ENCODE measurements at places on chromosomes 2 and 18. TPM values are rescaled to one million over a fixed set of nuclear protein-coding genes. Genes with fewer than 3 reads are reported as not detected.

DNA sequence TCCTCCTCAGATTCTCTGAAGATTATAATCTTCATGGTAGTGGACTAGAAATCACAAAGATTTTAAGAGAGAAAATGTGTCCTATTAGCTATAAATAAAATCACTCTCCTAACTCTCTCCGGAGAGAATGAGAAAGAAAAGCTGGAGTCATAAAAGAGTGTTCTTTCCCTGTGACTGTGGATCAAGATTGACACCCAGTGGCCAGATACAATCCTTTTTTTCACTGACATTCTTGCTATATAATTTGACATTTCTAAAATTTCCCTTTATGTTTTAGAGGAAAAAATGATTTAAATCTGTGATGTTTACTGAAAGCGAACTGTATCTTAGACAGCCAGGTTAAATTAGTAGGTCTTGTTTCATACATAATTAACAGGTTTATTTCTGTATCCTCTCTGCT is 35.4 kb upstream of the LRP2 start:
- no peak for DNase-seq

GRCh38 chr2:10278763-10279471 is 23.8 kb upstream of the HPCAL1 start:
- peak; percentile 53 for DNase-seq

- peak; percentile 18 for DNase-seq
These were observed 123.3 kb downstream of the PXDN start for GRCh38 chr2:1621041-1621440.

DNA sequence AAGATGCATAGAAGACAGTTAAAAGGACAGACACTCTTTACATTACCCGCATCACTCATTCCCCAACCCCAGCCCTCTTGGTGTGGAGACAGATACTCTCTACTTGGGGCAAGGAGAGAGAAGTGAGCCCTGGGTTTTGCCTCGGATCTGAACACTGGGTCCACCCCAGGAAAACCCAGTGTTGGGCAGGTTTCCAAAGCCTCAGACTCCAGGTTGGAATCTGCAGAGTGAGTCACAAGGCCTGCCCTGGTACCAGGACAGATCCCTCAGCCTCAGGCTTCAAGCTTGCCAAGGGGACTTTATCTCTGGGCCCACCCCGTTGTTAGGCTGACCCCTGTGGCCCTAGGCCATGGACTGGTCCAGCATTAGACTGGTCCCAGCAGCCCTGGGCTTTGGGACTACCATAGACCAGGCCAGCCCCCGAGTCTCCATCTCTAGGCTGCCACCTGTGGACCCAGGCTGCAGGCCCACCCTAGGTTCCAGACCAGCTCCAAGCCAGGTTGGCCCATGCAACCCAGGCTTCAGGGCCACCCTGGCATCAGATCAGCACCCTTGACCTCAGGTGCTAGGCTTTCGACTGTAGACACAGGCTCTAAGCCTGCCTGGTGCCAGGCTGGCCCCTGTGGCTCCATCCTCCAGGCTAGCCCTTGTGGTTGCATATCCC is 112.8 kb downstream of the GULP1 start:
- DNase-seq: no peak

DNA sequence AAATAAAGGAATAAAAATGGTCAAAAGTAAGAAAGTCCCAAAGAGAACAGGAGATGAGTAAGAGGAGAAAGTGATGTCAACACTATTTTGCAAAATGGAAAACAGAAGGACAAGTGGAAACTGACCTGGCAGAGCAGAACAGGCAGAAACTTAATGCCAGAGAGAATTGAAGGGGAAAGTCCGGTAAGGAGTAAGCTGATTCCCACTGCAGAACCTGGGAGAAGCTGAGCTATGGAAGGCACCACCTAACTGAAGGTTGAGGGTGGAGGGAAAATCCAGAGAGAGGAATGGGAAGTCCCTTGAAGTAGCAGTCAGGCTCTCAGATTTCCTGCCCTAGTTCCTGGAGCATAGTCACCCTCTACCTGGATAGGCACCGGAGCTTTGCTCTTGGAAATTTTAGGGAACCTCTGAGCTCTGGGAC is 59.8 kb downstream of the MOGAT1 start:
- no peak for DNase-seq

- DNase-seq: no peak
These were observed 55.2 kb upstream of the TRIB2 start for GRCh38 chr2:12661489-12661888.

The CDKL4 gene
- 2.1 TPM for total RNA-seq

The ANKRD53 gene
- total RNA-seq: 0.38 TPM

The TRIM54 gene
- not detected for total RNA-seq

The REG1B gene
- not detected for total RNA-seq

The C18orf63 gene
- total RNA-seq: 0.17 TPM

The ST6GAL2 gene
- total RNA-seq: 2.5 TPM

All from upper lobe of right lung (tissue), 1 donor.